Thoracic aorta (tissue), 2 donors: ENCODE measurements at places on chromosomes 6 and 20. TPM values are rescaled to one million over a fixed set of nuclear protein-coding genes. Genes with fewer than 3 reads are reported as not detected.

SLC22A16 gene
- total RNA-seq, result 3.8 TPM

SGK1 gene
- total RNA-seq, result 97.5 TPM

C6orf15 gene
- total RNA-seq, result not detected

BPIFB4 gene
- not detected for total RNA-seq

TNFRSF6B gene
- 32.9 TPM for total RNA-seq
